ENCODE measurements at places on chromosomes 16 and 17.

- DNase-seq = peak; percentile 20
Observed at GRCh38 chr16:3938843-3939624, 58.5 kb upstream of the CREBBP start.

- no peak for DNase-seq
Observed at GRCh38 chr16:50539053-50539695, 9.0 kb upstream of the NKD1 start.

DNA sequence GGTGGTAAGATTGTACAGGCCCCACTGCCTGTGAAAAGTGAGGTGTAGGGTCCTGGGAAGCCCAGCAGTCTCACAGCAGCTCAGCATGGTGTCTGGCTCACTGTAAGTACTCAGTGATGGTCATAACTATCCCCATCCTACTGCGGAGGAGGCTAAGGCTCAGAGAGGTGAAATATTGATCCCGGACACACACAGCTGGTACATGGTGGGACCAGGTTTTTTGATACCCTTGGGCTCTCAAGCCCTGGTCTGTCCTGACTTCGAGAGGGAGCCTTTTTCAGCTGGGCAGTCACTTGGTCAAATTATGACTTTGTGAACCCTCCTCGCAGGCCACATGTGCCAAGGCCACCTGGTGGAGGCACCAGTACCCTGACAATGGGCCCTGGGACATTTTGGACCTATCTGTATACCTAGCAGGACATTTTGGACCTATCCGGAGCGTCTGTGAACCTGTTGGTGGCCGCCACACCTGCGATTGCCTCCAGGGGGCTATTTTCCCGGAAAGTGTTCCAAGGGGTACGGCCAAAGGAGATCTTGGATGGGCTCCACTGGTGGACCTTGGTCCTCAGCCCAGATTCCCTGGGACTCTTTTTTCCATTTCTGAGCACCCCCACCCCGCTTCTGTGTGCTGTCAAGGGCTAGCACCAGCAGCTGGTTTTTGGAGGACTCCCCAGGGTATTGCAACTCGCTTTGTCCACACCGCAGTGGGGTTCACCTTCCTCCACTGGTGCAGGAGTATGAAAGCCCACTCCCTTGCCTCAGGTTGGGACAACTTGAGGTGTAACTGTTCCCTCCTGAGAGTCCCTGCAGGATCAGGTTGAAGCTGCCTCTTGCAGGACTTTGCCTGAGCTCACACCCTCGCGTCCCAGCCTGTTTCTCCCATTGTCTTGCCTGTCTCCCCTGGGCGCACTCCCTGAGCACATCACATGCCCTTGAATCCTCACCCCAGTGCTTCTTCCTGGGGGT is 83.6 kb upstream of the NKD1 start:
- no peak for DNase-seq

DNA sequence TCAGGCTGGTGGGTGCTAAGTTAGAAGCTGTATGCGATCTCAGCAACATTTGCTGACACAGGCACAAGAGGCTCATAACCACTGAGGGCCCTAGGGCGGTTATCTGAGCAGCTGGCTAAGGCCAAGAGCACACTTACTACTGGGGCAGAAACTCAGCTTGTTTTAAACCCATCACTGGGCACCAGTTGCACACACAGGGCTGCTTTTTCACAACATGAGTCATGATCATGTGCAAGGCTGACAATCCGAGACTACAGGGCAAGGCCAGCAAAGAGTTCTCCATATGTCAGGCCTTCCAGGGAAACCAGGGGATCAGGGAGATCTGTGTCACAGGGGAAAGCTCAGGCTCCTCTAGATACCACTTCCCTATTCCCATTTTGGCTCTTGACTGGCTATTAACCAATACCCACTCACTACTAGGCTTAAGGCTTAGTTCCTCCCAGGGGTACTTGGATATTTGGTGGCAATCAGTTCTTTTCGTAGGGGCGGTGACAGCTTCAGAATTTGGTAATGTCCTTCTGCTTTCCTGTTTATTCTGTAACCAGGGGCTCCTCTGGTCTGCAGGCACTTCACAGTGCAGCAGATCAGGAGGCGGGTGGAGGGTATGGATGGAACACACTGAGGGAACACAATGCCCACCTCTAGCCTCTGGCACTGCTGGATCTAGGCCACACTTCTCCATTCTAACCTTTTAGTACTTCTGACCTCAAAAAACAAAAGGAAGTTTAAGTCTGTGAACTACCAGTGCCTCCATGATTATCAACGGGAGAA is 44.9 kb upstream of the ERN1 start:
- no peak for DNase-seq

DNA sequence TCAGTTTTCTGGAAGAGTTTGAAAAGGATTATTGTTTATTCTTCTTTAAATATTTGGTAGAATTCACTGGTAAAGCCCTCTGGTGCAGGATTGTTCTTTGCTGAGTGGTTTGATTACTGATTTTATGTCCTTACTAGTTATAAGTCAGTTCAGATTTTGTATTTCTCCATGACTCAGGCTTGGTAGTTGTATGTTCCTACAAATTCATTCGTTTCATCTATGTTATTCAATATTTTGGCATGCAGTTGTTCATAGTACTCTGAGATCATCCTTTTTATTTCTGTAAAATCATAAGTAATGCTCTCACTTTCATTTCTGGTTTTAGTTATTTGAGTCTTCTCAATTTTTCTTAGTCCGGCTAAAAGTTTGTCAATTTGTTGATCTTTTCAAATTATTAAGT is 58.1 kb upstream of the CRYM start:
- no peak for DNase-seq

All from Jurkat, Clone E6-1 (cell line).